ENCODE measurements at places on chromosomes 13 and 19.

- DNase-seq = peak; percentile 38
Measured at GRCh38 chr19:45677351-45678230, 9.6 kb downstream of the GIPR start.

- DNase-seq = peak; percentile 91
Measured at GRCh38 chr19:55216461-55217198, 7.3 kb upstream of the PTPRH start.

DNA sequence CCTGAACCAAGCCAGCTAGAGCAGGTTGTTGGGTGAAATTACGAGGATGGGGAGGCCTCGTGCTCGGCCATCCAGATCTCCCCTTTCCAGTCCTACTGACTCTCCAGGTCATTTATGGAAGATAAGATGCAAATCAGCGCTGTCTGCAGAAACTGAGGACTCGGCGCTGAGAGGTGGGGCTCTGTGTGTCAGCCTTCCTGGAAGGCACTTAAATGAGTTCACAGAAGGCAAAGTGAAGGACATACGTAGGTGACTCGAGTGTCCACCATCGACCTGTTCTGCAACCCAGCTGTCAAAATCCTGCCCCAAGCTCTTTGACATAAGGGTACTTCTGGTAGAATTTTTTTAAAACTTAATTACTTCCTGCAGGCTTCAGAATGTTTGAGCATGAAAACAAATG lies 86.4 kb downstream of the RAB20 start:
- no peak for DNase-seq

GRCh38 chr19:48881741-48882657 lies 9.8 kb downstream of the PPP1R15A start:
- no peak for DNase-seq

DNA sequence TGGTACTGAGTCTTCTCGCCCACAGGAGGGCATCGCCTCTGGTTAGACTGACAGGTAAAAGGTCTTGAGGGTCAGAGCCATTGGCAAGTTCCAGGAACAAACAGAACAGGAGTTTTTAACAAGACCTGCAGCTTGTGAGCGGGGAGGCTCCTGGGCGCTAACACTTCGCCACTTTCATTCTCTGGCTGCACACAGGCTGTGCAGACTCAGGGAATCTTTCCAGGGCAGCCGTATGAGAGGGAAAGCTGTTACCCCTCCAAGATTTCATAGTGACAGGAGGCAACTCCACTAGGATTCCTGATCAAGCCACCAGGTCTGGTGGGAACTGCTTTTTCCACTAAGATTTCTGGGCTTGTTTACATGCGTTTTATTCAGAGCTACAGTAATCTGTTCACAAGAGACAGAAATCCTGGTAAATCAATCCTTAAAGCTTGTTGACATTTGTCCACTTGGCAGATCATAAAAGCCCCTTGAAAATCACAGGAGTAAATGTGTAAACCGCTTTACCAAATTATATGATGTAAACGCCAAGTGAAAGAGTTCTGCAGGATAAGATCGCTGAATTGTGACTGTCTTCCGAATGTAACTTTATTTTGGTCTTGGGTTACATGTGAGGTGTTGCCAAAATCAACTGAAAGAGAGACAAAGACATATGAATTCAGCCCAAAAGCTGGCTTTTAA lies 190.6 kb downstream of the MZT1 start:
- no peak for DNase-seq

DNA sequence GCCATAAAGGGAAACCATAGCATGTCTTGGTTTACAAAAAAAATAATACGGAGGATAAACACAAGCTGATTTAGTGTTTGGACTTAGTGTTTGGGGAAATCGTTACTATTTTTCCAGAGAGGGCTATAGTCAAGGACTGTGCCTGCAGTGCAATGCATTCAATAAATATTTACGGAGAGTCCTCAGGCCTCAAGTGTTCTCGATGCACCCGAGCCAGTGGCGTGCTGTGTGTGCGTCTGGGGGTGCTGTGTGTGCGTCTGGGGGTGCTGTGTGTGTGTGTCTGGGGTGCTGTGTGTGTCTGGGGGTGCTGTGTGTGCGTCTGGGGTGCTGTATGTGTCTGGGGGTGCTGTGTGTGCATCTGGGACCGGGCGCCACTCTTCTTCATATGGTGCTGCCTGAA lies 71.7 kb upstream of the GTF3A start:
- DNase-seq = no peak

DNA sequence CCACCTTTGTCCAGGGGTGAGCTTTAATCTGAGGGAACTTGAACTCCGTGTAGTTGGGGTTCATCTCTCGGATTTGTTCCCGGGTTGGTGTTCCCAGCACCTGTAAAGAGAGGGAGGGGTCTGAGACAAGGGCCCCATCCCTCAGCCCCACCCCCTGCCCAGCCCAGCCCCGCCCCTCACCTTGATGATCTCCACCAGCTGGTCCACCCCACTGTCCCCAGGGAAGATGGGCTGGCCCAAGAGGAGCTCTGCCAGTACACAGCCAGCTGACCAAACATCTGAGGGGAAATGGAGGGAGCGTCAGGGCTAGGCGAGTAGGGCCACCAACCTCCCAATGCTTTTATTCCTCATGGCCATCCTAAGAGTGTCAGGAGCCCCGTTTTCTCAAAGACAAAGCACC lies 9.3 kb downstream of the GSK3A start:
- no peak for DNase-seq

GRCh38 chr19:46481223-46481848 lies 10.0 kb upstream of the PNMA8A start:
- no peak for DNase-seq

DNA sequence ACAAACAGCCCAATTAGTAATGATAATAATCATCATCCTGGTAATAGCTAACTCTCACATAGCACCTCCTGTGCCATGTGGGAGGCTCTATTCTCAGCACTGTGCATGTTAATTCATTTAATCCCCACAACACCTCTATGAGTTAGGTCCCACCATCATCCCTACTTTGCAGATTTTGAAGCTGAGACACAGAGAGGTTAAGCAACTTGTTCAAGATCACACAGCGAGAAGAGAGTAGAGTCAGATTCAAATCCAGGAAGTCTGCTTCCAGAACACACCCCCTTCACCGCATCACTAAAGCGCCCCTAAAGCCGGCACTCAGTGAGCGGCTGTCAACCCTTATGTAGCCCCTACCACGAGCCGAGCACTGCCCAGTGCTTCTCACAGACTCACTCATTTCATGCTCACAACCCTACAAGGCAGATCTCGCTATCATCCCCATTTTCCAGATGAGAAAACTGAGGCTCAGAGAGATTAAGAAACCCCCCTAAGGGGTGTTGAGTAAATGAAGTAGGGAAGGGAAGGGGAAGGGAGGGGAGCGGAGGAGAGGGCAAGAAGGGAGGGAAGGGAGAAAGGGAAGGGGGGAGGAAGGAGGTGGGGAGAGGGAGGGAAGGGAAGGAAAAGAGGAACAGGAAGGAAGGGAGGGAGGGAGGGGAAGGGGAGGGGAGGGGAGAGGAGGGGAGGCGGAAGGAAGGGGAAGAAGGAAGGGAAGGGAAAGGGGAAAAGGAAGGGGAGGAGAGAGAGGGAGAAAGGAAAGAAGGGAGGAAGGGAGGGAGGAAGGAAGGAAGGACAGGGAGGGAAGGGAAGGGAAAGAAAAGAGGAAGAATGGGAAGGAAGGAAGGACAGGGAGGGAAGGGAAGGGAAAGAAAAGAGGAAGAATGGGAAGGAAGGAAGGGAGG lies 16.4 kb downstream of the EMP3 start:
- no peak for DNase-seq

GRCh38 chr19:50205681-50206138 lies 2.3 kb downstream of the MYH14 start:
- no peak for DNase-seq

Measured in inflammatory macrophage (primary cell).